K562 (cell line): ENCODE measurements at places on chromosomes 12 and 14. TPM values are rescaled to one million over a fixed set of nuclear protein-coding genes. Genes with fewer than 3 reads are reported as not detected.

DNA sequence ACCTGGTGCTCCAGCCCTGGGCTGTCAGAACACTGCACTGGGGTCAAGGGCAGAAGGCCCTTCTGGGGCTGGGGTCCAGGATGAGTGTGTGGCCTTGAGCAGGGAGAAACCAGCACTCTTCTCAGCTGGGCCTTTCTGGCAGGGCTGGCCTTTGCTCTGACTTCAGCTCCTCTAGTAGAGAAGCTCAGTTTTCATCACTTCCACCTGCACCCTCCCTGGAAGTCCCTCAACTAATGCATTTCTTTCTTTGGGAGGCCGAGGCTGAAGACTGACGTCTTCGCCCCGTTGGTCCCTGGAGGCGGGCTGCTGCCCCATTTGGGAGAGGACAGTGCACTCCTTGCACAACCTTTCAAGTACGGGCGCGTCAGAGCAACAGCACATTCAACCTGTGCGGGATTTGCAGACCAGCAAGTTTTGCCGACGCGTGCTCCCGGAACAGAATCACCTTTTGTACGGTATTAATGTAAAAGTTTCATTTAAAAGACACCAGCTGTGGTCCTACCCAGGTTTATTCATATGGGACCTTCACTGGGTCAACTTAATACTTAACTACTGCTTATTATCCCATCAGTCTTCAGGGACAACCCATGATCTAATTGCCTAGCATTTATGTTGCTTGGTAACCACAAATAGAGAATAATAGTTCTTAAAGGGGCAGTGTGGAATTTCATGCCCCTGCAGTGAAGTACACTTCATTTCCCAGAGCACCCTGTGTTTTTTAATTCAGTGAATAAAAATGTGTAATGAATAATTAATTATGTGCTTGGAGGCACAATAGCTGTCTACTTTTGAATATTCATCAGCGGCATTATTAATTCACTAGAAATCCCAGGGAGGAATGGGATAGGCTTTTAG lies 134.8 kb upstream of the VRK1 start:
- no peak for DNase-seq

Gene PZP
- total RNA-seq, result not detected in 2 replicates

DNA sequence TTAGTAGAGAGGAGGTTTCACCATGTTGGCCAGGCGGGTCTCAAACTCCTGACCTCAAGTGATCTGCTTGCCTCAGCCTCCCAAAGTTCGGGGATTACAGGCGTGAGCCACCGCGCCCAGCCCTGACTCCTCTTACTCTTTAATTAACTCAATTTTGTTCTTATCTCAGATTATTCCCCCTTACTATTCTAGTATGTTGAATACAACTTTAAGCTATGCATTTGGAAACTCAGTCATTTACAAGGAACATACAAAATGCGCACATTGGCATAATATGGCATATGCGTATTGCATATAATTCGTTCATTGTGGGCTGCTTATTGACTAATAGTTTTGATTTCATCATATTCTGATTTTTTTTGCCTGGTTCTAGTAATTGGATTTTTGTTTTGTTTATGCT lies 10.8 kb upstream of the CD163 start:
- DNase-seq, result no peak

DNA sequence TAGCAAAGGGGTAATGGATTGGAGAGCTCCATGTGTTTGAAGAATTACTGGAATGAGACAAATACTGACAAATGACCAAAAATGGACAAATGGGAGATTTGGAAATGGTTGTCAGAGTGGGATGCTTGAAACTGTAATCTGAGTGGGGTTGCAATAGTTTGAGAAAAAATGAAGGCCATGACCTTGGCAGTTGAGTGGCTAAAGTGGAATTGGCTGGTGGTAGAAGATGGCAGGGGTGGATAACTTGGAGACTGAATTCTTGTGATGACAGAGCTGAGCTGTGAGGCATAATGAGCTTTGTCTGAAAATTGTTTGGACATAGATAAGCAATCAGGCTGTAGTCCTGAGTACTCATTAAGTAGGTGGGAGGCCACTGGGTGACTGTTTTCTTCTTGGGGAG lies 222.5 kb upstream of the PRICKLE1 start:
- no peak for DNase-seq

DNA sequence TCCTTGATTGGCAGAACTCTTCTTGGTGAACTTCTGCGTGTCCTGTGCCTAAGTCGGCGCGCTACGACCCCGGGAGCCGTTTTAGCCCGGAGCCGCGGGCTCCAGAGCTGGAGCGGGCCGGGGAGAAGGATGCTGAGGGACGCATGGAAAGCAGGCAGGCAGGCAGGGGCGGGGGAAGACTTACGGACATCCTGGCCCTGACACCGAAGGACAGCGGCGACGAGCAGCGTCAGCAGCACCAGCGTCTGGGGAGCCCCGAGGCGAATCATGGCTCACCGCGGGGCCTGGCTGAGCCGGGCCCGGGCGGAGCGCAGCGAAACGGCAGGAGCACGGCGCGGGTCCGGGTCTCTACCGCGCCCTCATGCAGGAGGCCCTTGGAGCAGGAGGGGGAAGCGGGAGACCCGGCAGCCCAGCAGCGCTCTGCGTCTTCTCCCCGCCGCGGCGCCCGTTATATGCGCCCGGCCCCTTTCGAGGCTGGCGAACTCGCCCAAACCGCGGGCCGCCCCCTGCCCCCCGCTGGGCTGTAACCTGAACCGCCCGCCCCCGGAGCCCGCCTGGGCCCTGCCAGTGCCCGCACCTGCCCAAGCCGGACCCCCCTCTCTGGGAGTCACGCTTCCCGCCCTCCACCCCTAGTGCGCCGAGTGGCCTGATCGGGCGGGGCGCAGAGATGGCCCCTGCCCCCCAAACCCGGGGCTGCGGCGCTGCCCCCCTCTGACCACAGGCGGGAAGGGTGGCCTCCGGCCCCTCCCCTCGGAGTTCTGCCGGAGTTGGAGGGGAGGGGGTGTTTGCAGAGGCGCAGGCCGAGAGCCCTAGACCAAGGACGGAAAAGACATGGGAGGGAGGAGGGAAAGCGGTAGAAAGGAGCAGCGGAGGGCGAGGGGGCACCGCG lies at the start of gene COL2A1:
COL2A1 (minus strand) TSS at position 424 of the 889 bp plus-strand sequence; CDS start at position 269, 155 bp downstream.
- DNase-seq, result no peak

Gene KLRC3
- not detected in 2 replicates for total RNA-seq

DNA sequence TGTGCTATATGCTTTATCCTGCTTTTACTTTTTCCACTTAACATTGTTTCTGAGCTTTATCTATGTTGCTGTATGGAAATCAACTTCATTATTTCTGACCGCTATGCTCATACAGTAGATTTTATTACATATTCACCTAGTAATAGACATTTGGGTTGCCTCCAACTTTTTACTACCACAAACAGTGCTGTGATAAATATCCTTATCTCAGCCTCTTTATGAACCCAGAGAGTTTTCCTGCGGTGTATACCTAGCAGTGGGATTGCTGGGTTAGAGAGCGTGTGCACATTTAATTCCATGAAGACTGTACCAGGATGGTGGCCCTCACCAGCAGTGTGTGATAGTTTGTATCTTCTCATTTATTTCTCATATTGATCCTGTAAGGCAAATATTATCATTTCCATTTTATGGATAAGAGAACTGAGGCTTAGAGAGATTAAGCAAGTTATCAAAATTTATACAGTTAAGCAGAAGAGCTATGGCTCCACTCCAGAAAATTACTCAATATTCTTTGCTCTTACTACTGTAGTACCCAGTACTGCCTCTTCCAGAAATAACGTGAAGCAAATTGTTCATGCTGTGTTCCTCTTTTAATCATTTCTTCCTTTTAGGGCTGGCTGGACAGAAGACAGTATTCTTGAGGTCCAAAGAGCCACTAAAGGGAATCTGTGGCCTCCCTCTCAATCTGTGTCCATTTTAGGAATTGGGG lies 26.3 kb upstream of the CISTR start:
- no peak for DNase-seq

- no peak for DNase-seq
Measured at GRCh38 chr14:74635847-74636246, 23.8 kb upstream of the LTBP2 start.

GRCh38 chr12:44076871-44077270 lies 241.0 kb downstream of the TMEM117 start:
- DNase-seq, result no peak

GRCh38 chr12:101678081-101678480 lies 19.4 kb upstream of the CHPT1 start:
- no peak for DNase-seq

GRCh38 chr12:52022841-52023181 lies 16.1 kb downstream of the TAMALIN start:
- DNase-seq, result peak; percentile 72

- no peak for DNase-seq
Measured at GRCh38 chr12:52581481-52581880, 7.8 kb upstream of the KRT74 start.

- no peak for DNase-seq
Measured at GRCh38 chr12:91513313-91513712, 330.7 kb upstream of the DCN start.

GRCh38 chr12:65420941-65421340 lies 142.5 kb downstream of the MSRB3 start:
- no peak for DNase-seq

- DNase-seq, result no peak
Measured at GRCh38 chr12:95784915-95785314, 5.6 kb downstream of the NTN4 start.

DNA sequence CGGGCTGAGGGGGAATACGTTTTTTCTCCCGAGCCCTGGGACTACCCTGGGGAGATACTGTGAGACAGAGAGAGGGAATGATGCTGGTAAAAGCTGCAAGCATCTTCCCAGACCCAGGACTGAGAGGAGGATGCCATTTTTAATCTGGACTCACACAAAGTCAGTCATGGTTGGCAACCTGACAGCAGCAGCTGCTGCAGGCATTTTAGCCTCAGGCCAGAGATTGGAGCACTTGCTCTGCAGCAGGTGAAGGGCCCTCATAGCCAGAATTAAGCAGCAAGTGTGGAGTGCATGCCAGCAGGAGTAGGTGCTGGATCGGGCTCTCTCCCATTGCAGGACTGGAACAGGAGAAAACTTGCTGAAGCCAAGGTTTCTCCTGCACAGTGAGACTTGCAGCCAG lies 361.1 kb upstream of the CLEC14A start:
- no peak for DNase-seq

DNA sequence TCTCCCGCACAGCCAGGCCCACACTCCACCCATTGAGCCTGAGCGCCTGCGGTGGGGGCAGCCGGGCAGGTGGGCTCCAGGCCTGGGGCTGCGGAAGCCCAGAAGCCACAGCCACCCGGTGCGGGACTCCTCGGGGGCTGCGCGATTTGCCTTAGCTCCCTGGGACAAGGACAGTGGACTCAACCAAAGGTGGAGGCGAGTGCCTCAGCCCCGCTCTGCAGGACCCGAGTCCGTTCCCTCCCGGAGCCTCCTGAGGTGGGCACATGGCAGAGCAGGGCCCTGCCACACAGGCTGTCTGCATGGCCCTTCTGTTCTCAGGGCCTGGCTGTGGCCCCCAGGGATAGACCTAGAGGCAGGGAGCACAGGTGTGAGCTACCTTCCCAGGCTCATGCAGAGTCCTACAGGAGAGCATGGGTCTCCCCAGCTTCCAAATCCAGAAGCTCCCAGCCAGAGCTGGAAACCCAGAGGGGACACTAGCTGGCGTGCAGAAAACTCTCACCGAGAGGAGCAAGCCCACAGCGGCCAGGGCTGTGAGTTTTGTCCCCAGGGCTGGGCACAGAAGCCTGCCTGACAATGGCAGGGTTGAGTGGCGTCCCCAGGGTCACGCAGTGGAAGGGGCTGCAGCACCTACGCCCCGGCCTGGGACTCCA lies 22.2 kb upstream of the LRTM2 start:
- no peak for DNase-seq

DNA sequence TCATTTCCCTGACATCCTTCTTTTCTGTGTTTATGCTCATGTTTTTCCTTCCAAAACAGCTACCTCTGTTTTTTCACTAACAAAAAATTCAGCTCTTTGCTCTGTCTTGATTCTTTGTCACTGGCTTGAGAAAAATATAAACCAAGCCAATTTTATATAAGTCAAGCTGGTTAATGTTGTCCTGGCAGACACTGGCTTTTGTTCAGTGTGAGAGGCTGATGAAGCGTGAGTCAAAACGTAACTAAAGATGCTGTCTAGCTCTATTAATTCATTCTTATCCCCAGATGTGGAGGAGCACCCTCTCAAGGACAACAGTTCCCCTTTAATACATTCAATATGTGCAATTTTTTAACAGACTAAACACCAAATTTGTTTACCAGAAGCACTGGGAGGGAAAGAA lies 15.8 kb downstream of the TSPAN8 start:
- DNase-seq, result no peak

- no peak for DNase-seq
Measured at GRCh38 chr14:28652782-28653181, 113.8 kb upstream of the FOXG1 start.

DNA sequence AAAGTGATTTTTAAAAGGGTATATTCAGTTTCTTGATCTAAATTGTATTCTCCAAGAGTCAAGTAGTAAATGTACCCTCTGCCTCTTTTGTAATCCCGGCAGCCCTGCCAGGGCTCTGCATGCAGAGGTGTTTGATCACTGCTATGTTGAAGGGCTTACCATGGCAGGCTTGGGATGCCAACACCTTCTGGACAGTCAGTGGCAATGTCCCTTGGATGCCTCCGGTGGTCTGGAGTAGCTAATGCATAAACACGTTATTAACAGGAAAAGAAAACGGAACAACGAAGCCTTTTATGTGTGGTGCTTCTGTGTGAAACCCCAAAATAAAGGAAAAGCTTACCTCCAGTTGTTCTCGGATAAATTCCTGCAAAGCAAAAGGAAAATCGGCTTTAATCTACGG lies 19.9 kb downstream of the EIF2B2 start:
- DNase-seq, result peak; percentile 19

Gene ANO2
- total RNA-seq, result not detected in 2 replicates

Gene IL26
- total RNA-seq, result not detected in 2 replicates

GRCh38 chr12:2552000-2552756 lies 242.6 kb upstream of the FKBP4 start:
- no peak for DNase-seq

DNA sequence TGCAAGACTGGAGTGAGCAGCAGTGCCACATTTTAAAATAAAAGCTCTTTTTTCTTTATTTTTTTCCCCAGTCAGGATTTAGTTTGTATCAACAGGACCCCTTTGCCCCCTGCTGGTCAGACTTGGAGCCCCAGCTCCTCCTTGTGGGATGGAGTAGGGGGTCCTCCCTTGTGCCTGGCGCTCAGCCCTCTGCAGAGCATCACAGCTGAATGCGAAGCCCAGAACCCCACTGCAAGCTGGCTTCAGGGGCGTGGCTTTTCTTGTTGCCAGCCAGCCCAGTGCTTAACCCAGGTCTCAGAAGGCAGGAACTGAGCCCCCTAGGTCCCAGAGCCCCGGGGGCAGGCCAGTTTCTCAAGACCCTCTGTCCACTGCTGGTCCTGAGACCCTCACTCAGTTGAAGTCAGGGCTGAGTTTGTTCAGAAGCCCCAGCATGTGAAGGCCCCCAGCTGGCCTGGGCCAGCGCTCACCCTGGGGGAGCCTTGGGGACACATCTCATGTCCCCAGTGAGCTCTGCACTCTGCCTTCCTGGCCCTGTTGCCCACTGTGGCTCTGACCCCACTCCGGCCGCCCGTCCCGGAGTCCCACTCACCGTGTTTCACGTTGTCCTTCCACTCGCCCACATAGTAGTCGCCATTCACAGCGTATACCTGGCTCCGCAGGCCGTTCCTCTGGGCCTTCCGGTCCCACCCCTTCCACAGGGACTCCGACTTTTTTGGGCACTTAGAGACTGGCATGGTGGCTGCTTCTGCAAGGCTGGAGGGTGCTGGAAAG lies 519 bp downstream of the MORN3 start:
- DNase-seq, result peak; percentile 45
